ENCODE measurements at places on chromosomes 5 and 9. TPM values are rescaled to one million over a fixed set of nuclear protein-coding genes. Genes with fewer than 3 reads are reported as not detected.
A peak's percentile ranks its signal among the peaks of the same experiment; 100 is the strongest.

DNA sequence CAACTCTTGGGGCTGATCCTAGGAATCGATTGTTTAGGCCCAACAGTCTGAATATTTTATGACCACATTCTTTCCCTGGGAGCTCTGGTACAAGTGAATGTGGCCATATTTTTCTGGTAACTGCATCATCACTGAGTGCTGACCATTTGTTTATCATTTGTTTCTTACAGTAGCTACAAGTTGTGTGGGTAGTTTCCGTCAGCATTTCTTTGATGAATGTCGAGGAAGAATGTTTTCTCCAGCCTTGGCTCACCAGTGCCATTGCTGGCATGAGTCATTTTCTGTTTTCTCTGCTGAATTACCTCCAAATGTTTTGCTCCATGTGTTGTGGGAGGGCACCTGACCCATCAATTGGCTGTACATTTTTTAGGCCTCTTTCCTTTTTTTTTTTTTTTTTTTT is 14.1 kb upstream of the CARD19 start:
- no peaks in the 10 kb centered on the region for H3K27me3 ChIP-seq
- peak; percentile 25 for DNase-seq
- peaks cover 4% of the 10 kb centered on the region for H3K4me1 ChIP-seq

DNA sequence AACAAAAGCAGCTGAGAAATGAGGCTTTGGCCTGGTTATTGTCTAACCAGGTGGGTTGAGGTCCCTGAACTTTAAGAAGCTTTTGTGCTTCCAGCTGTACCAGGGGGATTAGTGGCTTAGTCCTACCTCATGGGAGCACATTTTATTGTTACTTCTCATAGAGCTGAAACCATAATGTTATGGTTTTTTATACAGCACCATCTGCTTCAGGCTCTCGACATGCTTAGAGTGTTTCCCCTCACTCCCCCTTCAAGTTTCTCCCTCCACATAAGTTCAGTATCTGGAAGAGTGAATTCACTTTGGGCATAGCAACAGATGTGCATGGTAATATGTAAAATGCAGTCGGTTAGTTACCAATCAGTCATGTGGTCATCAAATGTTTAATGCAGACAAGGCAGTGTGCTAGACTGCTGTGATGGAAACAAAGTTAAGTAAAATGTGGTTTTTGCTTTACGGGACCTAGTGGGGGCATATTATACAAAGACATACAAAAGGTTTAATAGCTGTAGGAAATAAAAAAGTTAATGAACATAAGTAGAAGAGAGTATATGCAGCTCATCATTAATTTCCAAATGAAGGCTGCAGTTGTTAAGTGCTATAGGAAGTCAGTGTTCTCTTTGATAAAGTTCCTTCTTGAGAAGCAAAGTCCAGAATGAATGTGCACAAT is 95.9 kb upstream of the SPRY4 start:
- H3K36me3 ChIP-seq: no peaks in the 10 kb centered on the region
- no peaks in the 10 kb centered on the region for H3K27me3 ChIP-seq
- H3K4me3 ChIP-seq: no peak overlapping the region
- no peak for DNase-seq

DNA sequence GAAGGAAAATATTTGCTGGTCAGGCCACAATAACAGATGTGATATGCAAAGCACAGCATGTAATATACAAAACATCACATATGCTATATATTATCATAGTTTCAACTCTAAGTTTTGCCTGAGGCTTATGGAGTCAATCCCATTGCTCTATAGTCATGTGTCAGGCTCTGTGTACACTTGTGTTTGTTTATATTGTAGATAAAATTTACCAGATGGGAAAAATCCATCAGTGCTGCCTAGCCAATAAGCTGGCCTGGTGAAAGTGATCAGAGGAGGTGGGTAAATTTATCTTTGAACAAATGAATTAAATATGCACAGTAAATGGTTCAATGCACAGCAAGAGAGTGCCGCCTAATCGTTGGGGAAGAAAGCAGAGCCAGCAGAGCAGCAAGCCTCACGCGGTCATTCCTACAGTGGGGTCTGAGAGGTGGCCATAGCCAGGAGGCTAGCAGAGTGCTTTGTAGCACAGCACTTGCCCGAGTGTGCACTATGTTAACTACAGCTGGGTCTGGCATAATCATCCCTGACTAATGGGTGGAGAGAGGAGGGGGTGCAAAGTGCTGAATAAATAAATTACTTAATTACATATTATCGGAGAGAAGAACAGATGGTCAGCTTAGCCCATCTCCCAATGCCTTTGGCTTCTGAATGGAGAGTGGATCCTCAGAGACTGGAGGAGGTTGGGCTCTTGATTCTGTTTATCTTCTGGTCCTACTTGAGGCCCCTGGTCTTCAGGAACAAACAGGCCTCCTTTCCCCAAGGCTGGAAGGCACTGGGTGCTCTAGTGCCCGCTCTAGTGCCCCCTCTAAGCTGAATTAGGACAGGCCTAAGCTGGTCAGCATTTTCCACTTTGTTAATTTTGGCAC is 153.5 kb downstream of the MAT2B start:
- no peaks in the 10 kb centered on the region for H3K36me3 ChIP-seq
- H3K4me1 ChIP-seq: peaks cover 4% of the 10 kb centered on the region
- no peaks in the 10 kb centered on the region for H3K27me3 ChIP-seq
- H3K27ac ChIP-seq: no peak overlapping the region
- no peak for DNase-seq

Gene SV2C
- total RNA-seq: under 0.01 TPM

- DNase-seq: no peak
- no peak overlapping the region for H3K27ac ChIP-seq
- no peaks in the 10 kb centered on the region for H3K36me3 ChIP-seq
- H3K4me1 ChIP-seq: no peaks in the 10 kb centered on the region
- no peak overlapping the region for H3K4me3 ChIP-seq
Measured at GRCh38 chr5:88488130-88488529, 219.5 kb upstream of the TMEM161B start.

Gene PCDHA12
- 18.7 TPM for total RNA-seq

- peak; percentile 29 for DNase-seq
- H3K4me1 ChIP-seq: no peaks in the 10 kb centered on the region
- no peaks in the 10 kb centered on the region for H3K27me3 ChIP-seq
- H3K27ac ChIP-seq: no peak overlapping the region
- no peak overlapping the region for H3K4me3 ChIP-seq
- no peaks in the 10 kb centered on the region for H3K36me3 ChIP-seq
Measured at GRCh38 chr5:74199436-74200210, 440.9 kb downstream of the ENC1 start.

DNA sequence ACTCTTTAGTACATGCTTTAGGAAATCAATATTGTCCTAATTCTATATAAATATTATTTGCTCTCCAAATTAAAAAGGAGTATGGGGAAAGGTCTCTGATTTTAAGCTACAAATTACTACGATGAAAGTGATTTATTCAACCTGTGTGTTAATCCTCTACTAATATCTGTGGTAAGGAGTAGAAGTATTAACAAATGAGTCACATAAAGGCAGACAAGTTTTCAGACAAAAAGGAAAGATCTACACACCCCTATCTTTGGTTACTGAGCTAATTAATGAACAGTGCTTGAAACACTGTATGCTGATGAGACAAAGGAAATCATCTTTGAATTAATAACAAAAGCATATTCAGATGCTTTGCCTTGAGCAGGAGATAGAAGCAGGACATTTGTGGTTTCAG is 15.9 kb downstream of the LOX start:
- H3K36me3 ChIP-seq: no peaks in the 10 kb centered on the region
- H3K27me3 ChIP-seq: no peaks in the 10 kb centered on the region
- no peak overlapping the region for H3K4me3 ChIP-seq

Gene SPARC
- 4,089 TPM for total RNA-seq

DNA sequence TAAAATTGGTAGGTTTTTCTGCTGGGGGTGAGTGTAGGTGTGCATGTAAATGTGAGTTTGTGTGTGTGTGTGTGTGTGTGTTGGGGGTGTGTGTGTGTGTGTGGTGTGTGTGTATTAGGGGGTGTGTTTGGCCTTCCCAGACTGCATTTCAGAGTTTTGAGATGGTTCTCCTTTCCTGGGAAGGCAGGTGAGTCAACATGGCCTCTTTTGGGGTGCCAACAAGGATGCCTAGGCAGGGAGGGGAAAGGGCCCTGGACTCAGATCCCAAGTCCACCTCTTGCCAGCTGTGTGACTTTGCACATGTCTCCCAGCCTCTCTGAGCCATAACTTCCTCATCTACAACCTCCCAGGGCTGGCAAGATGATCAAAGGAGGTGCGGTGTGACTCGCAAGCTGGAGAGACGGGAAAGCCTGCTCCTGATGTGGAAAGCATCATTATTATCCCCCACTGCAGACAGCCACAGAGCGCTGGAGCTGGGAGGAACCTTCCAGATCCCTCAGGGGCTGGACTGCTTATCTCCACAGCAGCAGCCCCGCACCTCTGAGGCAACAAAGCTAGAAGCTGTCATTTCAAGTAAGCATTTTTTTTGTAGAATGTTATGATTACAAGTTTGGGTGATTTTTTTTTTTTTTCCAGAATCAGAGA is 63.5 kb upstream of the TBC1D2 start:
- H3K27me3 ChIP-seq: no peaks in the 10 kb centered on the region
- H3K4me3 ChIP-seq: no peak overlapping the region
- H3K36me3 ChIP-seq: no peaks in the 10 kb centered on the region
- peaks cover 2% of the 10 kb centered on the region for H3K4me1 ChIP-seq
- no peak overlapping the region for H3K27ac ChIP-seq
- no peak for DNase-seq

DNA sequence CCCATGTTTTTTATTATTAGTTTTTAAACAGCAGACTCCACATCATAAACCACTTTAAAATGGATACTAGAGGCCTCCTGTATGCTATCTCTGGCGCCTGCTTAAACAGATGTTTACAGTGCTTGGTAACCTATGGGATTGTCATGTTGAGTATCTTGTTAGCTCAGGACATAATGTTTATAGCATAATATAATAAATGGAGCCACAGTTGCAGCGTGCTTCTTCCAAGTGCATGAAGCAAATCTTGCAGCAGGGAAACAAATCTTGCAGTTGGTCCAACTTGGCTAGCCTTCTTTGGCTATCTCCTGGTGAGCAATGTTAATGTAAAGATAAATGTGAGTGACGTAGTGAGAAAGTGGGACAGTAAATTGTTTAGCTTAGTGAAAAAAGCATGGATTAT is 2.8 kb downstream of the GHR start:
- DNase-seq: no peak
- peaks cover 21% of the 10 kb centered on the region for H3K4me1 ChIP-seq
- no peak overlapping the region for H3K27ac ChIP-seq
- no peaks in the 10 kb centered on the region for H3K36me3 ChIP-seq

Gene LCN15
- 35.9 TPM for total RNA-seq

Gene N4BP3
- 2.3 TPM for total RNA-seq

Gene GPR150
- total RNA-seq: not detected

Gene F2RL1
- 210 TPM for total RNA-seq

DNA sequence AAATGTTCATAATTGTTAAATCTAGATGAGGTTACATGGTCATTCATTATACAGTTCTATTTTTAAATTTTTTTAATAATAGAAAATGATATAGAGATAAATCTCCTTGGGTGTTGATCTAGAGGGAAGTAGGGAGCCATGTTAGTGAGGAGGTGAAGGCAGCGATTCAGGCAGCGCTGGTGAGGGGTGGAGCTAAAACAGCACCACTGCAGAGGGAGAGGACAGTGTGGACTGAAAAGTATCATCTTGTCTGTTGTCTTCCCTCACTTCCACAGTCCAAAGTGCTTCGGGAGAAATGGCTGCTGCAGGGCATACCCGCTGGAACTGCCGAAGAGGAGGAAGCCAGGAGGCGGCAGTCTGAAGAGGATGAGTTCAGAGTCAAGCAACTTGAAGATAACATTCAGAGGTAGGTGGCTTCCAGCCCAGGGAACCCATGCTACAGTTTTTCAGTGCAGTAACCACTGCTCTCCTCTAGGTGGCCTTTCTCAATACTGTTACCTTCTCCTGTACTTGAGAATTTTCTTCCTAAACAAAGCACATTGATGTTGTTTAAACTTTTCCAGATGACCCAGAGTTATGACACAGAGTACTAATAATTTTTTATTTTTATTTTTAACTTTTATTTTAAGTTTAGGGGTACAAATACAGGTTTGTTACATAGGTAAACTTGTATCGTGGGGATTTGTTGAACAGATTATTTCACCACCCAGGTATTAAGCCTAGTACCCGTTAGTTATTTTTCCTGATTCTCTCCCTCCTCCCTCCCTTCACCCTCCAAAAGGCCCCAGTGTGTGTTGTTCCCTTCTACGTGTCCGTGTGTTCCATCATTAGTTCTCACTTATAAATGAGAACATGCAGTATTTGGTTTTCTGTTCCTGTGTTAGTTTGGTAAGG is 100.5 kb downstream of the PALM2AKAP2 start:
- no peaks in the 10 kb centered on the region for H3K4me1 ChIP-seq
- DNase-seq: peak; percentile 47
- no peaks in the 10 kb centered on the region for H3K36me3 ChIP-seq
- no peaks in the 10 kb centered on the region for H3K27me3 ChIP-seq
- H3K4me3 ChIP-seq: no peak overlapping the region

DNA sequence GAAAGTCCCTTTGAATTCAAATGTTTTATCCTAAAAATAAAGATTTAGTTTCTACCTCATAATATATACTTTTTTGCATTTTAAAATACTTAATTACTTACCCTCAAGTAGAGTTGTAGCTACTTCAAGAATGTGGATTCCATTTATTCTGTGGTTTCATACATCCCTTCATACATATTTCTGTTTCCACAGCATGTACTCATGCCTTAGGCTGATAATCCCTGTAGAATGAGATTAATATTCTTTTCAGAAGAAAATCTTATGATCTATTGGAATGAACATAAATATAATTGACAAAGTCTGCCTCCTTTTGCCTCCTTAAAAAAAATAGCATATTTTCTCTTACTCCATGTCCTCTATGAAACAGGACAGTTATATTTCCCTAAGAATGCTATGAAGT is 465.7 kb downstream of the DTWD2 start:
- no peak for DNase-seq
- H3K36me3 ChIP-seq: no peaks in the 10 kb centered on the region
- no peaks in the 10 kb centered on the region for H3K4me1 ChIP-seq
- no peak overlapping the region for H3K4me3 ChIP-seq
- H3K27ac ChIP-seq: no peak overlapping the region
- no peaks in the 10 kb centered on the region for H3K27me3 ChIP-seq

Gene CD14
- total RNA-seq: 0.84 TPM

DNA sequence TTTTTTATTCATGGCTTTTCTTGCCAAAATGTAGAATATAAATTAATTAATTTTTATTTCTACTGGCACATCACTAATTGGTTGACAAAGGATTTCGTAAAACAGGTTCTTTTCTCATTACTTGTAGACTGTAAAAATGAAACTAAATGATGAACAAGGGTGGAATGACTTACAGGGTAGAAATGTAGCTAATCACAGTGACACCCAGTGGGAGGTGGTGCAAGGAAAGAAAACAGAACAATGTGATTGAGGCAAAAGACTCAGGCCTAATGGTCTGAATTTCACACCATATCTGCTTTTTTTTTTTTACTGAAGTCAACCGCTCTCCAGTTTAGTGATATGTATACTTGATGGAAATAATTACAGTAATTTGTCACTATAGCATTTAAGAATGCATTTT is 28.9 kb downstream of the GABRG2 start:
- H3K36me3 ChIP-seq: no peaks in the 10 kb centered on the region
- H3K27ac ChIP-seq: no peak overlapping the region
- H3K4me1 ChIP-seq: no peaks in the 10 kb centered on the region

Gene PKD2L2
- not detected for total RNA-seq

Gene PTCH1
- 29.7 TPM for total RNA-seq

GRCh38 chr9:98635374-98635773 is 73.4 kb downstream of the GABBR2 start:
- H3K4me3 ChIP-seq: no peak overlapping the region
- H3K36me3 ChIP-seq: no peaks in the 10 kb centered on the region
- no peak for DNase-seq
- no peaks in the 10 kb centered on the region for H3K27me3 ChIP-seq
- H3K27ac ChIP-seq: no peak overlapping the region
- H3K4me1 ChIP-seq: no peaks in the 10 kb centered on the region

Gene TXN
- total RNA-seq: 195 TPM

Measured in hepatocyte (in vitro differentiated cells).